HCEC 1CT (cell line): ENCODE measurements at places on chromosomes 6 and 20.

DNA sequence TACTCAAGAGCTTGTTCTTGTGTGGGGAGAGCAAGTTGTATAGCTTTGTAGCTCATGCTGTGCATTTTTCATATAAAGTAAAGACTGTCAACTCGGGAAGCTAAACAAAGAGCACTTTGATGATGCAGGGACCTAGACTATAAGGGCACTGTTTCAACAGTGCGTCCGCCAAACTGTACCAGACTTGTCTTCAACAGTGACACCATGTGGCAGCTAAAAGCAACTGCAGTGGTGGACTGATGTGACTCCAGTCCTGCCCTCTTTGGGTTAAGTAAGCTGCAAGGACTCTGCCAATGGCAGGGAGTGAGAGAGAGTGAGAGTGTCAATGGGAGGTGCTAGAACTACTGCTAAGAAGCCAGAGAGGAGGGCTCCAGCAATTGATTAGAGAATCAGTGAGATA, 48.1 kb upstream of the MC3R start:
- DNase-seq, result no peak

DNA sequence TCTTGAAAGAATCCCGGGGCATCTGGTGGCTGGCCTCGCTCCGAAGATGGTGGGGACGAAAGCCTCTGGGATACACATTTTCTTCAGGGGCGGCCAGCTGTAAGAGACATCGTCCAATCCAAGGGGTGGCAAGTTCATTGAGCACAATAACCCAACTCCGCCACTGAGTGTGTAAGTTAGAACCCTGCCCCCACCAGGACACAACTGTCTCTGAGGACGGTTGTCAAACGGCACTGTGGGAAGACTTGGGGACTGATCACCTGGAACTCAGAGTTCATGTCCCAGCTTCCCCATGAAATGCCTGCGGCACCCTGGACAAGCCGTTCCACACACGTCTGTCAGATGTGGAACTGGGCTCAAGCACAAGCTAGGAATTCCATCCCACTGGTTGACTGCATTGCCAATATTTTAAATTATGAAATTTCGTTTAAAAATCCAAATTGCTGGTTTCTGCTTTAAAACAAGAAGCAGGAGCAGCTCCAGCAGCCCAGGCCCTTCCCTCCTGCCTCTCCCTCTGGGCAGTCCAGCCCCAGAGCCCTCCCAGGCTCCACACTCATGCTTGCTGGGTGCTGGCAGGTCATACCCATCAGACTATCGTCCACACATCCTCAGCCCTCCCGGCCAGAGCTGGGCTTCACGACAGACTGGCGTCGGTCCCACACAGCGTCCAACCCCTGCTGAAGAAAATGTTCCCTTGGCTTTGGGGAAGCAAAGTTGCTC, 80.9 kb upstream of the AFDN start:
- DNase-seq, result no peak

GRCh38 chr6:90294989-90295853, 1.4 kb downstream of the BACH2 start:
- no peak for DNase-seq

DNA sequence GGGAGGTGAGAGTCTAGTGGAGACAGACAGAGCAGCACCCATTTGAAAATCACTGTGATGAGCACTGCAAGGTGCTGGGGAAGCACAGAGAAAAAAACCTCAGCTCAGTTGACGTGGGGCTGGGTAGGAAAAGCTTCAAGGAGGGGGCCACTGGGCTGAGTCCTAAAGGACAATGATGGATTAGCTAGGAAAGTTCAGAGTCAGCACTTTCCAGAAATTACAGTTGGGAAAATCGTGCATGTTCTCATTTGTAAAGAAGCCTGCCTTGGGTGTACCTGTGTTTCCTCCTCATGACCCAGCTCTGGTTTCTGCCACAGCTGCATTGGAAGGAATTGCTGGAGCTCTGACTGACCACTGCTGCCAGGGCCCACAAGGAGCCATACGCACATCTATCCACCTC, 221.3 kb downstream of the FARS2 start:
- no peak for DNase-seq

- no peak for DNase-seq
Measured at GRCh38 chr6:24401458-24401857, 1.3 kb upstream of the MRS2 start.

DNA sequence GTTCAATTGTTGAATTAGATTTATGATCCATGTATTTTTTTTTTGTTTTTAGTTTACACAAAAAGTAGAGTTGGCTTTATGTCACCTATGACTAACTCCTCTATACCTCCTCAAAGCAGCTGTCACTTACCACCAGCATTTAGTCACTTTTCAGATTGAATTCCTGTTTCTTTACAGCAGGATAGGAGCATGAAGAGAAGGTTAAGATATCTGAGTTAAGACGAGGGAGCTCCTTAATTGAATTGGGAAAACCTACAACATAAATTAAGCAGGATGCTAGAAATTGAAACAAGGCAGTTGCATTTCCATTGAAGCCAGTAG, 237.2 kb downstream of the FARS2 start:
- peak; percentile 70 for DNase-seq

- DNase-seq, result no peak
Measured at GRCh38 chr6:103570431-103570830, 1289.3 kb downstream of the HACE1 start.

DNA sequence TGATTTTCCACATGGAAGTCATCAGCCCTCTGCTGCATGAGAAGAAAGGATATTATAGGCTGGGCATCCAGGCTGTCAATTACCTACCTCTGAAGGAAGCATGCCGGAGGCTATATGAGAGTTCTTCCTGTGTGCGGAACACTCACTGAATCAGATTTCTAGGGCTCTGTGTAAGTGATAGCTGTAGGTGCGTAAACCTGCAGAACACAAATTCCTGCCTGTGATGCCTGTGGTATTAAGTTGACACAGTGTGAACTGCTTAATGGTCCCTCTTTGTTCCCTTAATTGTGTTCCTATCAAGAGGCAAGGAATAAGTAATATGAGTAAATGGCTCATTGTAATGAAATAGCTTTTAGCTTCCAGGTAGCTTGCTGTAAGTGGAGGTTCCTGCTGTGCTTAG, 103.3 kb downstream of the ANKS1A start:
- DNase-seq, result no peak

- no peak for DNase-seq
Measured at GRCh38 chr20:951384-952169, 35.4 kb upstream of the ANGPT4 start.

DNA sequence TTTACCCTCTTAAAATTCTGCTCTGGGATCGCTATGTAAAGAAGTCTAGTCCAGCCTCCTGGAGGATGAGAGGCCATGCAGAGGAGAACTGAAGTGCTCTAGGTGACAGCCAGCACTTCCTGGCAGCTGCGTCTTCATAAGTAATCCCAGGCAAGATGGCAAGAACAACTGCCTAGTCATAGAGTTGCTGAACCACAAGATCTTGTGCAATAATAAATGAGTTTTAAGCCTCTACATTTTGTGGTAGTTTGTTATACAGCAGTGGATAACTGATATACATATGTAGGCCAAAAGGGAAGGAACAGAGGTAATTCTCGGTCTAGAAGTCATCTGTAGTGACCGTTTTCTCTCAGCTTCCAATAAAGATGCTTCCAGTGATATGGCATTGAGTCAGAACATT, 103.8 kb upstream of the FLRT3 start:
- DNase-seq, result peak; percentile 71

DNA sequence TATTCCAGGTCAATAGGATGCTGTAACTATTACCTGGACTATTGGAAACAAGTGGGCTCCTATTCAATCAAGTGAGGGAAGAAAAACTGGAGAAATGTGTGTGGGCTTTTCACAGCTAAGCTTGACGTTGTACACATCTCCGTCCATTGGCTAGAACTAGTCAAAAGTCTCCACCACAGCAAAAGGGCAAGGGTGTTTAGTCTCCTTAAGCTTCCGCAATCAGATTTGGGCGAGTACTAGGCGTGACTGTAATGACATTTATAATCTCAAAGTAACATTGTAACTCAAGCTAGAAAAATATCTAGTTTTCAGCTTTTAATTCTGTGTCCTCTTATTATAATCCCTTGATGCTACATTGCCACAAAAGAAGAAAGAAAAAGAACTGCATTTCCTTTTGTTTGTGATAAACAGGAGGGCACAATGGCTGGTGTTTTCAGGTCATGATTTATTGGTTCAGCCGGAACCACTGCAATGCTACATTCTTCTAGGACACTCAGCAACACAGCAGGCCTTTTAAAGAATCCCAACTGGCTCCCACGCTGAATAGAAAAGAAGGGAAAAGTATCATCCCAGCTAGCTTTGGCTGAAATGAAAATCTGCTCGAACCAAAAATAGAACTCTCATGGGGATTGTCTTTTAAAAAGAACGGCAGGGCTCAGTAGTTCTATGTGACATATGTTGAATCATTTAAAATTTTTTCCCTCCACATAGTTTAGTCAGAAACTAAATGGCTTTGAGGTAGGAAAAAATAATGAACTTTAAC, 387.7 kb downstream of the BTBD3 start:
- DNase-seq, result no peak

DNA sequence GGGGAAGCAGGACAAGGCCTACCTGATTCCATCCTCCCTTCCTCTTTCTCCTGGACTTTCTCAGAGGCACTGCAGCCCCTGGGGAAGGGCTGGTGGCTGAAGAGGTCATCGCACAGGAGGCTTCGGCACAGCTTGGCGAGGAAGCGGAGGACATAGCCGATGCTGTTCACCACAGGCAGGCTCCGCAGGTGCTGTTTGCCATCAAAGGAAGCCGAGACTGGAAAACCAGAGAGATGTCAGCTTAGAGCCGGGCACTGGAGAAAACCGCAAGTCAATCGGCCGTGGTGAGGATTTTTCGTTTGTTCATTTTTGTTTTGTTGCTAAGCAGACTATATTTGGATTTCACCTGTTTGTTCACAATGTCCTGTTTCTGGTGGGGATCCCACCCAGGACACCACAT, 79.2 kb downstream of the SCML4 start:
- no peak for DNase-seq

DNA sequence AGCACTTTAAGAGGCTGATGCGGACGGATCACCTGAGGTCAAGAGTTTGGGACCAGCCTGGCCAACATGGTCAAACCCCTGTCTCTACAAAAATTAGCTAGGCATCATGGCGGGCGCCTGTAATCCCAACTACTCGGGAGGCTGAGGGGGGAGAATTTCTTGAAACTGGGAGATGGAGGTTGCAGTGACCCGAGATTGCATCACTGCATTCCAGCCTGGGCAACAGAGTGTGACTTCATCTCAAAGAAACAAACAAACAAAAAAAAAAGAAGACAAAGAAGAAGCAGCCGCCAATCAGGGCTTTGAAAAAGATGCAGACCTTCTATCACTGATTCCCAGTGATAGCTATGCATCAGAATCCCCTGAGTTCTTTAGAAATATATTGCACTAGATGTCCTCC, 56.8 kb downstream of the COL9A1 start:
- DNase-seq, result no peak

DNA sequence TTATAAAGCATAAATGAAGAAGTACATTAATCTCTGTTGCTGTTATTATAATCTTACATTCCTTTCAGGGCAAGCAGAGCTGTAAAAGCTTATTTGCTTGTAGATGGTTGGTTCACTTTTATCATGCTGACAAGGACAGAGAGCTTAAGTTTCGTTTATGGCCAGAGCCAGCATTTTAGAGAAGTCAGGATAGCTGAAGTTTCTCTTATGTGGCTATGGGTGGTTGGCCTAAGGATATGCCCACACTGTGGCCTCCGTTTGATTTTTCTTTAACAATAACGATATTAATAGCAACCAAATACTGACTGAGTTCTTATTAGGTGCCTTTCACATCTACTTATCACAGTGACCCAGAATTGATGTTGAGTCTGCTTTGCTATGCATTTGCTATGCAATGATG, 78.5 kb downstream of the FARS2 start:
- no peak for DNase-seq

GRCh38 chr20:12252793-12253192, 335.1 kb downstream of the BTBD3 start:
- DNase-seq, result peak; percentile 28

DNA sequence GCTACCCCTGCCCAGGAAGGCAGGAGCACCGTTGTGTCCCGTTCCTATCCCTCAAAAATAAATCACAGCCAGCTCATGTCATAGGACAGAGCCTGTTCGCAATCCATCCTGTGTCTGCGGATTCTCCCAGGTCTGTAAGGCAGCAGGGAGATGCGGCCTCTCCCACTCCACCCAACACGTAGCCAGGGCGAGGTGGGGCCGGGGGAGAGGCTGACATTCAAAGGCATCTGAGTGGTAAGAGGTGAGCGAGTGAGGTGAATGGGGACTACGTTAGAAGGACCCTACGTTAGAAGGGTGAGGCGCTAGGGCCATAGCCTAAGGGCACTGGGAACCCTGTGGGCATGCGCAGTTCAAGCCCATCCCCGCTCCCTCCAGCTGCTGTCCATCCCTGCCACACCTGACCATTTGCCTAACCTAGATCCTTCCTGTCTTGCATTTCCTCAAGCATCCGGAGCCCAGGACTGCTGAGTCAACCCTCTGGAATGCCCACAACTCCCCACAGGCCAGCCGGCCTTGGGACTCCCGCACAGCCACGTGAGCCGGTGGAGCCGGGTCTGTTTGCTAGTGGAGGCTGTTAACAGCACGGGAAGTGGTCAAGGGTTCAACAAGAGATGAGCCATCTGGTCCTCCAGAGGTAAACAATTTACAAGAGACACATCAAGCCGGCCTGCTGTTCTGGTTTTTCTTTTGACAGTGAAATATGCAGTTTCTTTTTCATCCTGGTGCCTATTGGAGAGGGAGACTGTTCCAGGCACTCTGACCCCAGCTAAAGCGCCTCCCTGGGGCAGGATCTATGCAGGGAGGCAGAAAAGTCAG, 45.9 kb downstream of the RIPOR3 start:
- peak; percentile 100 for DNase-seq

DNA sequence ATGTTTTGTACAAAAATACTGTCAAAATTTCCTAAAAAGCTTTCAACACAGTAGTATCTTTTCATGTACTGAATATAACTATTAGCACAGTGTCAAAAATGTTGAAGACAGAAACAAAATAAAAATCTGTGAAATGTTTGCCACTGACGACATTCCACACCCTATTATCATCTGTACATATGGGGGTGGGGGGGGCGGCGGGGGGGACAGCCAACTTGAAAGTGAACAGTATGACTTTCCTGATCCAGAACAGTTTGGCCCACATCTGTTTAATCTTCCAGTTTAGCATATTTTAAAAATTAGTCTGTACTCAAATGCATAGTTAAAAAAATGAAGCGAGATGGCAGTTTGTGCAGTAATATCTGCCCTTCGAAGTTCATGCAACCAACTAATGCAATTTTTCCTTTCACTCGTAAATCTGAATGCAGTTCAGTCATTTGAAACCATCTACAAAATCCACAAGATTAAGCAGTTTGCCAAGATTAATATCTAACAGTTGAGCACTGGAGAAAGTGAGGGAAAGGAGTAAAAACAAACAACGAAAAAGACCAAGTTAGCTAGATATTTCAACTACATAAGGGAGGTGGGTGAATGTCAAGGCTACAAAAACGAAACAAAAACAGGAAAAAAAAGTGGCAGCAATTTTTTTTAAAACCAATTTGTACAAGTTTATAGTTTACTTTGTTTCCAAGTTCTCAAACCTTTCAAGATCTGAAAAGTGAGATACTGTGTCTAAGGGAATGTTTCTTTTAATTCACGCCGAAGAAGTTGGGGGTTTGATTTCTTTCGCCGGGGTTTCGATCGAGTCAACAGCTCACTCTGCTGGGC, 1.9 kb downstream of the CITED2 start:
- peak; percentile 29 for DNase-seq
